Inflammatory macrophage (primary cell): ENCODE measurements at places on chromosomes 2 and 18.

DNA sequence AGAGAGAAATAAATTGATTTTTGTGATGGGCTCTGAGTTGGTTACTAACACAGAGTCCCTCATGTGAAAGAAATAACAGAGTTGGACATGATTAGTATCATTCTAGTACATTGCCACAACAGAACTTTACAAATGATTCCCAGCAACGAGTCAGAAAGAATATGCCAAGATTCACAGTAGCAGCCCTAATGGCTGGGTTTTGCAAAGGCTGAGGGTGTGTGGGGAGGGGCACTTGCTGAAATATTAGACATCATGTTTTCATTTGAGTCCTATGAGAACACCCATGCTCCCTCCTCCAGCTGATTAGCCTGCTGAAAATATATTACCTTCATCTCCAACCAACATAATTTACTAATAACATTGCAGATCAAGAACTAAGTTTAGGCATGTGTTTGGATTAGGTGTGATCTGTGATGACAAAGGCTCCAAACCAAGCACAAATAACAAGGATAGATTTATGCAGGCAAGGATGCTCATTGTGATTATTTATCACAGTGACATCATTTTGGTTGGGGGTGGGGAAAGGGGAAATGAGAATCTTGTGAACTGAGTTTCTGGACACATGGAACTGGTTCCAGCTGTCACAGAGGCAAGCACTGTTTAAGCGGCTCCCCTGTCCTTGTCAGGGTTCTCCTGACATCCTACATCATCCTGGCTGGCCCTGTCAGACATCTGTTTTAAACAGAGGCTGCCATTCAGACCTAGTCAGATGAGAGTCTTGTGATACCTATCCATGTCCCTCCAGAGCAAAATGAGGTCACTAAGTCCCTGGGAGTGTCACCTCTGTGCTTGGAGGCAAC lies 205.8 kb upstream of the NCKAP5 start:
- DNase-seq: no peak

DNA sequence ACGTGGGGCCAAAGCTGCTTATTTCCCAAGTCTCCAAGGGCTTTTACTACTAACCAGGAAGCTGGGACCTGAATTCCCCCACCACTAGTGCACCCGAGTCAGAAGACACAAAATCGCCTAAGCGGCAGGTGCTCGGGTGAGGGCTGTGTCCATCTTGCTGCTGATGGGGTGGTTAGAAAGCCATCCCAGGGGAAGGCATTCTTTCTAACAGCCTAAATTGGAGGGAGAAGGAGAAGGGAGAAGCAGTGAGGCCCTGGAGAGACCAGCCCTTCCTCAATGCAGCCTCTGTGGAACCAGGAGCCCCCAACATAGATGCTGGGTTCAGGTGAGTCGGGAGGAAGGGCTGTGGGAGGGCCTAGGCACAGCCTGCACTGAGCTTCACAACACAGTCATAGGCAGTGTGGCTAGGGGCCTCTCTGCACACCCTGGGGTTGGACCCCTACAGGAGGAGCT lies 1.9 kb upstream of the PROM2 start:
- no peak for DNase-seq

DNA sequence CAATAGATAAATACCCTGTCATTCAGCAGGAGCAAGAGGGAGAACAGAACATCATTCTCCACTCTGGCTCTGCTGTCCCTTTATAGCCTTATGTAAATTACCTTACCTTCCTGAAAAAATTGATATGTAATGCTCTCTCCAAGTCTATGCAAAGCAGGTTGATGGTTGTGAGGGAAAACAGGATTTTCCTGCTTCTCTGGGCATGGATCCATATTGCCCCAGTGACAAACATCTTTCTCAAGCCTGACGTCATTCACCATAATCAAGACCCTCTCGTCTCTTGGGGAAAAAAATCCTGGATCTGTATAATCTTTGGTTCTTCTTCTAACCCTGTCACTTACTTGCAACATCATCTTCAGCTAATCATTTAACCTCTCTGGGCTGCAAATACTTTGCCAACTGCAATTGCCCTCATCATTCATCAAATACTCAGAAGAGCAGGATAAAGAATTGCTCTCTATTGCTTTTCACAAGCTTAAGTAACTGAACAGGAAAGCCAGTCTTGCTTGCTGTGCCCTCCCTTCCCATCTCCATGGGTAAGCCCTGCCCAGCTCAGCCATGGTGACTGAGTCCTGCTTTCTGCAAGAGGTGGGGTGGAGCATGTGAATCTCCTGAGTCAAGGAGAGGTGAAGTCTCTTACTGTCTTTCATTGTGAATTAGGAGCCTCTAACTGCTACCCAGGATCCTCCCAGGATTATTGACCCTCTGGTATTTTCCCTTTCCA lies 123.7 kb upstream of the KLF7 start:
- DNase-seq: no peak

GRCh38 chr2:241770185-241770935 lies 6.3 kb upstream of the GAL3ST2 start:
- no peak for DNase-seq

- DNase-seq: no peak
These were observed 394.2 kb downstream of the CLIP4 start for GRCh38 chr2:29509397-29509796.

GRCh38 chr2:121625953-121626352 lies 23.3 kb downstream of the CLASP1 start:
- DNase-seq: no peak

GRCh38 chr2:239459056-239459455 lies 58.2 kb upstream of the HDAC4 start:
- DNase-seq: no peak

DNA sequence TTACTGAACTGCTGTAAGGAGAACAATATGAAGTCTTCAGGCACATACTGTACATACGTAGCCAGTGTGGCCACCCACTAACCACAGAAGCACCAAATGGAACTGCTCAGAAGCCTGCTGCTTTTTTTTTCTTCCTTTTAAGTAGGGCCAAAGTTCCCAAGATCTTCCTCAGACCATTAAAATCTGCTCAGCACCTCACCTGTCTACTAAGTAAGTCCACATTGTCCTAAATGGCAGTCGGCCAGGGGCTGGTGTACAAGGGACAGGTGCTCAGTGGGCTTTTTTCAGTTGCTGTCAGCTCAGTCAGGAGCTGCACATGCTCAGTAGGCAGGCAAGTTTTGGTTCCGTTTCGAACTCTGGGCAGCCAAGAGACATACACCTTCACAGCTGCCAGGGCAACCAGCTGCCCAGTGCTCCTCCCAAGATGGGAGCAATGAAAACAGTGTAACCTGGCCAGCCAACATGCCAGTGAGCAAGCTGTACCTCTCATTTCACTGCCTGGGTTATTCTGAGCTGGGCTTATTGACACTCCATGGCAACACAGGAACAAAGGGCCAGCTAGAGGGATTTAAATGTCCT lies 86.1 kb downstream of the ACVR1 start:
- DNase-seq: no peak

- no peak for DNase-seq
These were observed 495.7 kb upstream of the TCF4 start for GRCh38 chr18:56083523-56084287.

DNA sequence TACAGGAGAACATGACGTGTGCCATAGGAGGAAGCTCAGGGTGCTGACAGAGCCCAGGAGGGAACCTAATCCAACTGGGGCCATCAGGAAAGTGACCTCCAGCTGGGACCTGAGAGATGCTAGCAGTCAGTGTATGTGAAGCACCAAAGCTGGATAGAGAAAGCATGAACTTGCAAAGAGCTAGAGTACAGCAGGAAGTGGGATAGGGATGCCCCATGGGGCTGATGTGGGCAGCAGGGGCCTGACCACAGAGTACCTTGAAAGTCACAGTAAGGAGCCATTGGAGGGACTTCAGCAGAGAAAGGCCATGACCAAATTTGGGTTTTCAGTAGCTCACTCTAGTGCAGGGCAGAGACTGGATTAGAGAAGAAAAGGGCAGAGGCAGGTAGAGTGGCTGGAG lies 91.6 kb upstream of the TTC39C start:
- DNase-seq: no peak

DNA sequence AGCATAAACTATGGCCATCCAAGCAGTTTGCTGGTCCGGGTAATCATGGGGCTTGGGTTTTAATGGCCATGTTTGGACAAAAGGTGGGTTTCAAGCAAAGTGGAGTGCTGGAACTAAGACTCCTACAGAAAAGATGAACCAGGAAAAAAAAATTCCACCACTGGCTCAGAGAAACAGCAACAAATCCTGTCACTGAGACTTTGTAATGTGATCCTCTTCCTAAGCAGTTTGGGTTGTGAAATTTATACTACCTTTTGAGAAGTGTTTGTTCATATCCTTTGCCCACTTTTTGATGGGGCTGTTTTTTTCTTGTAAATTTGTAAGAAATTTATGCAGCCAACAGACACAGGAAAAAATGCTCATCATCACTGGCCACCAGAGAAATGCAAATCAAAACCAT lies 40.2 kb downstream of the MRPL33 start:
- DNase-seq: no peak

GRCh38 chr2:102032368-102033030 lies 40.7 kb downstream of the IL1R2 start:
- peak; percentile 46 for DNase-seq

- DNase-seq: no peak
These were observed 979 bp downstream of the SLC9A2 start for GRCh38 chr2:102620332-102620731.

- DNase-seq: no peak
These were observed 9.4 kb downstream of the DNPEP start for GRCh38 chr2:219378163-219378851.

DNA sequence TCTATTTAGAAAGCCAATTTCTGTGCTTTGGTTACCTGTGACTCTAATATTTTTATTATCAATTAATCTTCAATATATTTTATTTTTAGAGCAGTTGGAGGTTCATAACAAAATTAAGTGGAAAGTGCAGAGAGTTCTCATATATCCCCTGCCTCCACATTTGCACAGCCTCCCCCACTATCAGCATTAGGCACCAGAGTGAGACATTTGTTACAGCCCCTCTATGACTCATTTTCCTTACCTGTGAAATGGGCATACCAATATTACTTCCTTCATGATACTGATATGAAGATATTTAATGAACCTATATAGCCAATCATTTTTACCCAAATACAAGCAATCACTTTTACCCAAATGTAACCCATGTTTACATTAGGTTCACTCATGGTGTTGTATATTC lies 34.0 kb upstream of the CYTIP start:
- DNase-seq: no peak

DNA sequence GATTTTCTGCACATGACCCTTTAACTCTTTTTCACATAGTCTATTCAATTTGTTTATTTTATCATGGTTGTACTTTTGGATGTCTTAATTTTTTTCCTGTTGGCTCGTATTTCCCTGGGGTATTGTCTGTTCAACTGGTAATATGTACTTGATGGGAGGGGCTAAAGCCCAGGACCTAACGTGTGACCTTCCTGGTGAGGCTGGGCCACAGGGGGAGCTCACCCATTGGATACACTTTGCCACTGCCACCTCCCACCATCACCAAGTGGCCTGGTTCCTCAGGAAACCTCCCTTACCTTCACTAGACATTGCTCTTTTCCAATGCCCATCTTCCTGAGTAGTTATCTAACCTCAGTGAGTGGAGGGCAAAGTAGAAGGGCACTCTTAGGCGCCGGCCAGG lies 143.9 kb upstream of the LTBP1 start:
- DNase-seq: no peak

- no peak for DNase-seq
These were observed 9.4 kb upstream of the AGFG1 start for GRCh38 chr2:227462462-227462951.

- DNase-seq: no peak
These were observed 408.7 kb upstream of the NRP2 start for GRCh38 chr2:205273627-205274026.

- DNase-seq: no peak
These were observed 266.1 kb upstream of the SIX2 start for GRCh38 chr2:45275242-45275805.

DNA sequence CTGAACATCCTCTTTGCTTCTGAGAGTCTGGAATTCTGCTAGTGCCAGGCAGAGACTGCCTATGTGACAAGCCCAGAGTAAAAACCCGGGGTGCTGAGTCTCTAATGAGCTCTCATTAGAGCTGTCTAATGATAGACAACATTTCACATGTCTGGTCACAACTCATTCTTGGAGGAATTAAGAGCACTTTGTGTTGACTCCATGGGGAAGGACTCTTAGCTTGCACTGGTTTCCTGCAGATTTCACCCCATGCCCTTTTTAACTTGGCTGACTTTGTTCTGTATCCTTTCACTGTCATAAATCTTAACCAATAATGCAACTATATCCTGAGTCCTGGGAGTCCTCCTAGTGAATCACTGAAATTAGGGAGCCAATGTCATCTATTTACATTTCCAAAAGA lies 33.5 kb downstream of the FBXO15 start:
- DNase-seq: no peak

GRCh38 chr2:221641181-221641871 lies 69.2 kb upstream of the EPHA4 start:
- DNase-seq: no peak

- DNase-seq: peak; percentile 8
These were observed 347.5 kb upstream of the SALL3 start for GRCh38 chr18:78632111-78632541.

- DNase-seq: no peak
These were observed 315.1 kb downstream of the MTX2 start for GRCh38 chr2:176584333-176584732.

DNA sequence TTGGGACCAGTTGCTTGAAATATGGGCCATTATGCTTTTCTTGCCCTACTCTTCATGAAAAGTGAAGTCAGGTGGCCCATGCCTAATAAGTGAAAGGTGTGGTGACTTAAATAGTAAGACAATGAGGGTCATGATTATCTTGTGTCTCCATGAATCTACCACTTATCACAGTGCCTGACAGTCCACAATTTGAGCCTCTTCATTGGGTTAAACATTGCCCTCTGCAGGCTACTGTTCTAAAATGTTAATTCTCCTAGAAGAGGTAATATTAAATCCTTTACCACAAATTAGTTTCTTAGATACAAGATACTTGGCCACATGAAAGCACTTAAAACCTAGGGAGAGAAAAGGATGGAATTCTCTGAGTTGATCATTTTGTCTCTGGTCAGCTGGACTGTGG lies 4.0 kb downstream of the EGR4 start:
- no peak for DNase-seq

GRCh38 chr2:235728800-235729556 lies 235.1 kb downstream of the AGAP1 start:
- no peak for DNase-seq

DNA sequence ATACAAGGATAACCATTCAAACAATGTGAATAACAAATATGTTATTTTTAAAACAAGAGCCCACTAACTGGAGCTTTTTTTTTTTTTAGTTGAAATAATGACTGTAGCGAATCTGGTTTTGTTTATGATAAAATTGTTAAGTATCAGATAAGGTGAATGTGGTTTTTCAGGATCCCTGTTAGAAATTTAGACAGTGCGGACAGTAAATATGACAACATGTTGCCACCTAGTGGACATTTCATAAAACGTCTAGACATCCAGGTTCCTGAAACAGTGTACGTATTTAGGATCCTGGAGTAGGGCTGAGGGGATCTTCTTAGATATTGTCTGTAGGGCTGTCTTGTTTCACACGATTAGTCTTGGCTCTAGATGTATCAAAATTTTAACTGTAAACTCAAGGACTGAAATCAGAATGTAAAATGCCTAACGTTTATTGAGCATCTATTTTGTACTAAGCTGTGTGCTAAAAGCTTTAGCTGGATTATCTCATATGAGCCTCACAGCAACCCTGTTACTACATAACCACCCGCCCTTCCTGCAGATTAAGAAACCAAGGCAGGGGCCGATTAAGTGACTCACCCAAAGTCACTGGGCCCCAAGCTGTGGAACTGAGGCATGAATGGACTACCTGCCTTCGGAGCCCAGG lies 23.9 kb upstream of the CCDC68 start:
- peak; percentile 59 for DNase-seq
